Urothelium cell line (cell line): ENCODE measurements at places on chromosomes 1 and 21.
A peak's percentile ranks its signal among the peaks of the same experiment; 100 is the strongest.

- no peak for DNase-seq
Measured at GRCh38 chr1:43873851-43874250, 59.8 kb upstream of the ARTN start.

GRCh38 chr21:33219300-33219699 lies 10.4 kb upstream of the IFNAR2 start:
- no peak for DNase-seq

GRCh38 chr1:6538956-6539355 lies 15.4 kb downstream of the NOL9 start:
- DNase-seq = no peak

DNA sequence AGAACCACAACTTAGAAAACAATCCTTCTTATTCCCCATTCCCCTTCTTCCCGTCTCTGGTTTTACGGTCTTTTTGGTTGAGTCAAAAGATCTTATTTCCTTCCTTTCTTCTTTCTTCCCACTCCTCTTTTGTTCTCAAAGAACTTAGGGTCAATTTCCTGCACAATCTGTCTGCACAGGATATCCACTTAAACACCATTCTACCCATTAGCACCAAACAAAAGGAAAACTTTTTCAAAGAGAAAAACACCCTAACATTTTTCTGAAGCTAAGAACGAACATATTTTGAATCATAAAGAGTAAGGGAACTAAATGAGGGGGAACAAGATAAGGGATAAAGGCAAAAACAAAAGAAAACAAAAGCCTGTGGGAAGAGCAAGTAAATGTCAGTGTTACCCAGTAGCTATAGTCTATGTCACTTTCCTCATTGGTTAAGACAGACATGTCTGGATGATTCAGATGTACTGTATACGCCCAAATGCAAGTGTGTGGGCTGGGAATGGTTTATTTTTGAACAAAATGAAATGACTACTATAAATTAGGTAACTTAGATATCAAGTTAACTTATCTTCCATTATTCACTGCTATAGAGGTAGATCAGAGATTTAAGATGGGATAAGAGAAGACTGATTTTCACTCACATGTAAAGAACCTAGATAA lies 59.9 kb downstream of the TOR3A start:
- DNase-seq = peak; percentile 27

- no peak for DNase-seq
Measured at GRCh38 chr1:226097866-226098625, 35.5 kb downstream of the H3-3A start.

DNA sequence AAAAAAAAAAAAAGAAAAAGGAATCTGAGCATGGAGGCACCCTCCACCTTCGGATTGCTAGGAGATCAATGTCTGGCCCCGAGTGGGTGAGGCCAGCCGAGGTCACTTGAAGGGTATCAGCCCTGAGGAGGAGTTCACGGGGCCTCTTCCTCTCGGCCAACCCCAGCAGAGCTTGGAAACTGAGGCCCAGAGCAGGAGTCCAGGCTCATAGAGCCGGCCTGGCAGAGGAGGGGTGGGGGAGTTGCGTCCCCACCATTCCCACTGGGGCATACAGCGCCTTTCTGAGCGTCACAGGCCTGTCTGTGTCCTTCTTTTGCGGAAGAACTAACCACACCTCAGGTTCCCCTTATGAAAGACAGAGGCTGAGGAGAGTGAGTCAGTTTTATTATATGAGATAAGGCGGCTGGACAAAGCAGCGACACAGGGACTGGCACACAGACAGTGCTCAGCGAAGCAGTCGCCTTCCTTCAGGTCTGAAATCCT lies 17.1 kb upstream of the EPHA2 start:
- DNase-seq = peak; percentile 65

GRCh38 chr1:51215169-51215568 lies 20.9 kb upstream of the RNF11 start:
- DNase-seq = no peak

DNA sequence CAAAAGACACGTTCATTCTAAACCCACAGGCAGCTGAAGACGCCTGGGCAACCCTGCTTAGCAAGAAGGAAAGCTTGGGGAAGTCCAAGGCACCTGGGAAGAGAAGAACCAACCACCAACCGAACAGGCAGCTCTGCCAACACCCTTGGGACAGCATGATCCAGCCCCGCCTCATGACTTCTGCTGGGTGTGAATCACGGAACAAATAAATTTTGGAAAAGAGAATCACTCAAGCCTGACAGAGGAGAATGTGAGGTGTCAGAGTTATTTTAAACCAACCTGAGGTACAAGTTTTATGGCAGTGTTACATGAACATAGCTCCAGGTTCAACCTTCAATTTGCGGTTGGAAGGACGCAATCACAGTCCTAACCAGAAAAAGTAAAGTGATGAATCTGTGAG lies 10.0 kb upstream of the PADI4 start:
- no peak for DNase-seq

DNA sequence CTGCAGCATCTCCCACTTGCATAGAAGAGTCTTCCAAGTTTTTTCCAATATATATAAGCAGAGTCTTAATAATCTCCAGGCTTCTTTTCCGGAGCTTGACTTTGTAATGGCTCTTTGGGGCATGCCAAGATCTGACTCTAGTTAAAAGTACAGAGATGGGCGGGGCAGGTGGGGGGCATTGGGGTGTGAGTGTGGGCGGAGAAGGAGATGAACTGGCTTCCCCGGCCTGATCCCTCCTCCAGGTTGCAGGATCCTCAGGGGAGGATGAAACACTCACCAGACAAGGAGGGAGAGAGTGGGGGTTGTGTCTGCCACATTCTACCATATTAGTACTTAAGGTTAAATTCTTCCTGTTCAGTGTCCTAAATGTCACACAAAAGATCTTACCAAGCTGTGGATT lies 23.0 kb downstream of the S100A10 start:
- no peak for DNase-seq

DNA sequence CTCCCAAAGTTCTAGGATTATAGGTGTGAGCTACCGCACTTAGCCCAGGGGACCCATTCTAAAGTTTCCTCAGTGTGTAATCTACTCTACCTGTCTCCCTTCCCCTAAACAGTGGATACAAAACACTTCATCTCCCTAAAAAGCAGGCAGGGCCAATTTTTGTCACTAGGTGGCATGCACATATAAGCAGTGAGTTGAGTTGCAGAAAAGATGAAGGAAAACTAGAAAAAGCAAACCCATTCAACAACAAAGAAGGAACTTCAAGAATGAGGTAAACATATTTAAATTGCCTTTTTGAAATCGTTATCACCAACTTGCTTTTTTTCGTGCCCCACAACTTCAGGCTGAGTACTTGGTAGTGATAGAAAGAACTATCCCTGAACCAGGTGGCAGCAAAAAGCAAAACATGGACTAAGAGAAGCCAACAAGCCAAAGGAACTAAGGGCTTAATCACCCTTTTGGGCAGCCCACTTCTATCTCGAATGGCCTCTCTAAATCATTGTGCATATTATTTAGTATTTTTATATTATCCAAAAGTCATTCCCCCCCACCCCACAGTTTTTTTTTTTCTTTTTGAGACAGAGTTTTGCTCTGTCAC lies 19.7 kb upstream of the ALDH9A1 start:
- DNase-seq = peak; percentile 37

- DNase-seq = no peak
Measured at GRCh38 chr1:184771190-184771691, 16.6 kb upstream of the EDEM3 start.

DNA sequence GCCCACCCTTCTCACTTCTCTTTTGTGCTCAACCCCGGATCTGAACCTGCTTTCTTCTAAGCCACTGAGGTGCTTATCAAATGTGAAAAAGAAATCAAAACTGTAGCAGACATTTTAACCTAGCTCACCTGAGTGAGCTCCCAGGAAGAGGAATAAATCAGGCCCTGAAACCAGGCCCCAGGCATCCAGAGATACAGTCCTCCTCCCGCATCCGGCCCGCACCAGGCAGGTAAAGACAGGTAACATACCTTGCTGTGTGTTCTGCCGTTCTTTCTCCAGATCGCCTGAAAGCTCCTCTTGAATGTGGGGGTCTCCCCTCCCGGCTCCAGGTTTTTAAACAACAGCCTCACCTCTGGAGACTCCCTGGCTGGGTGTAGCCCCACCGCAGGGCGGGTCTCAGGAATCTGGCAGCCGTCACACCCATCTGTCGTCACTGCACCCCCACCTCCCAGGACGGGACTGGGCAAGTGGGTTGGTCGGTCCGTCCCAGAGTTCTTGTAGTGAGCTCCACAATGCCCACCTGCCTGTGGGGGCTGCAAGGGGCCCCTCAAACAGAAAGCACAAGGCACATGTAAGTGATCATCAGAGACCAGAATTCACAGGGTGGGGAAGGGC lies at the start of gene LAMB3:
Gene LAMB3 (minus strand): TSS at position 305 of the 615 bp plus-strand sequence. CDS start 1,481 bp downstream, outside the sequence.
- DNase-seq = peak; percentile 47

GRCh38 chr1:232600424-232601258 lies 29.3 kb downstream of the SIPA1L2 start:
- peak; percentile 64 for DNase-seq

GRCh38 chr1:150568594-150568966 lies 10.8 kb downstream of the MCL1 start:
- DNase-seq = no peak

GRCh38 chr1:174040387-174040786 lies 18.2 kb upstream of the RC3H1 start:
- DNase-seq = peak; percentile 61

DNA sequence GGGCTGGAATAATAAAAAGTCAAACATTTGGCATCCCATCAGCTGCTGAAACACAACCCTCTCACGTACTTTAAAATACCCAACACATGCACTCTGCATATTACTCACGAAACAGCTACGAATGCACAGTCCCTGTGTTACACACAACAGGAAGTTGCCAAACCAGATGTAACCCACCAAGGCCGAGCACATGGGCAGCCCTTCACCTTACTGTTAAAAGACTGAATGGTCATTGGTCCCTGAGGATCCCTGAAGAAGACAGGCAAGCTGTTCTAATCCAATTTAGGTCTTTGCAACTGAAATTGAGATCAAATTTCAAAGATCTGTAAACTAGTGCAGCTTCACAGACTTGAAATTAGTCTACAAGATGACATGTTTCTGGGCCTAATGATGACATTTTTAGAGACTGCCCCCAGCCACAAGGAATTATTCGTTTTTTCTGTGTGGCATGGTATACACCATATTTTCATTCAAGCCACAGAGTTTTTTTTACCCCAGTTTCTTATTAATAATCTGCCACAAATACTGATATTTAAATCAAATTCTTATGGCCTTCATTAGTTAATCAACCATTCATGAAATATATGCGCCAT lies 25.6 kb upstream of the IER5 start:
- DNase-seq = no peak

DNA sequence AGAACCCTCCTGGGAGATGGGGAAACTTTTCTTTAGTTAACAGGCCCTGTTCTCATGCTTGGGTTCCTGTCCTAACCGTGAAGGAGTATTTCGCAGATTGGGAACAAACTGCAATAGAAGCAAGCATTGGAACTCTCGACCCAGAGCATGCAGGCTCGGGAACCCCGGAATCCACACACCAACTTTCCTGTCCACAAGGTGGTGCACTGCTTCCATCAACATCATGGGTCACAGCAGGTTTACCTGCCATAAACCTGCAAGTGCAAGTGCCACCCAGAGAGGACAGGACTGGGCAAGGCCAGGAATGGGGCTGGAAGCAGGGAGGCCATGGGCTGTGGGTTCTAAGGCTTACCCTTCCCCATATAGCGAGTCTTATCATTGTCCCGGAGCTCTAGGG lies 6.9 kb downstream of the ENO1 start:
- no peak for DNase-seq
